Esophagus muscularis mucosa (tissue), 4 donors: ENCODE measurements at places on chromosomes 1 and 21. TPM values are rescaled to one million over a fixed set of nuclear protein-coding genes. Genes with fewer than 3 reads are reported as not detected.

- DNase-seq, result no peak
These were observed 233.8 kb downstream of the RHOU start for GRCh38 chr1:228968891-228969606.

The IRF6 gene
- total RNA-seq, result 1.2 TPM

DNA sequence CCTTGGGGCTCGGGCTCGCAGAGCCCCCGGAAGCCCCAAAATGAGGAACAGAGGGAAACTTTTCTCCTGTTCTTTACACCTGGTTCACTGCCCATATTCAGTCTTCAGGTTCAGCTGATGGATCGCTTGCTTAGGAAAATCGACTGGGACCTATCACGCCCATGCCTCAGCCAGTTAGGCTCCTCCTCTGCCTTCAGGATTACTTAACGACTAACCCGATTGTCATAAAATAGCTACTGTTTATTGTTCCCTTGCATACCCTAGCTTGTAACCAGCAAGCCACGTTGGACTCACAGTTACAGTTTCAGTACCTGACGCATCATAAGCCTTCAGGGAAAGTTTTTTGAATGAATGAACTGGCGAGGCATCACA is 692 bp downstream of the TARDBP start:
- DNase-seq, result no peak

DNA sequence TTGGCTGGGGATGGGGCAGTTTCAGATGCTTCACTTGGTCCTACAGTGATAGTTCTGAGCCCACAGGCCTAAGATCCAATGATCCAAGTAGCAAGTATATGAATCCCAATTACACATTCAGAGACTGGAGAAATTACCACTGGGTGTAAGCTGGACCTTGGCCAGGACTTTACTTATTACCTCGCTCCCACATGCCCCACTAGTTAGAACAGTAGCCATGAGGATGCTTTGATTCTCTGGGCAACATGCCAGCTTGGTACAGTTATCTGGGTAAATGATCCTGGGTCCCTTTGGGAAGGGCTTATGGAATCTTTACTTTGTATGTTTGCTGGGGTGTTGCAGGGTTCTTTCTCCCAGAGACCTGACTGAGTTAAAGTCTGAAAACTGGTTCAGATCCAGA is 5.0 kb upstream of the FCAMR start:
- no peak for DNase-seq

DNA sequence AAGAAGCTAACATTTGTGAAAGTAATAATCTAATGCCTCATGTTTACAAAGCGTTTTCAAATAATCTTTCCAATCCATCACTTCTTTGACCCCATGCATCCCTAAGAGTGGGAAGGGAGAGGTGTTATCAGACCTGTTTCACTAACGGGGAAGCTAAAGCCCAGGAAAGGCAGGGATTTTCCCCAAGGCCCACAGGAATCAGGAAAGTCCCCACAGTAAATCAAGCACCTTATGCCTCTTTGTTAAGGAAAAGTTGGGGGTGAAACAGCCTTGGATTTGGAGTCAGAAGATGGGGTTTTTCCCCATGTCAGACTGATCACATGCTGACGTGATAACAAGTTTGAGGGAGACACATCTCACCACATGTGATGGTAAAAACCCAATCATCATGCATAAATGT is 20.0 kb upstream of the ANGPTL7 start:
- no peak for DNase-seq

The MYOM3 gene
- 0.17 TPM for total RNA-seq

DNA sequence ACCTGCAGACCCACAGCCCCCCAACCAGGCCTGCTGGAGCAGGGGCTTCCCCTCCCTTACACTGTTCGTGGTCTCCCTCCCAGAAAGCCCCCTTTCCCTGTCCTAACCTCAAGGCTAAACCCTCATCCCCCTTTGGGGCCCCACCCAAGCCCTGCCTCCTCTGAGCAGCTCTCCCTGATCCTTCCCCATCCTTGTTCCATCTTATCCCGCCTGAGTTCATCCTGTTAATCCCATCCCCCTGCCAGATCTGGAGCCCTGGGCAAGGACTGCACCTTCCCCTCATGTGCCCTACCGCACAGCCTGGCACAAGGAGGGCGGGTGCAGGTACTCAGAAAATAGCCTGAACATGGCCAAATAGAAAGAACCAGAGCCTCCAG is 6.9 kb upstream of the TNNT2 start:
- DNase-seq, result no peak

- DNase-seq, result peak; percentile 60
These were observed 60.8 kb upstream of the RALGPS2 start for GRCh38 chr1:178664278-178664677.

DNA sequence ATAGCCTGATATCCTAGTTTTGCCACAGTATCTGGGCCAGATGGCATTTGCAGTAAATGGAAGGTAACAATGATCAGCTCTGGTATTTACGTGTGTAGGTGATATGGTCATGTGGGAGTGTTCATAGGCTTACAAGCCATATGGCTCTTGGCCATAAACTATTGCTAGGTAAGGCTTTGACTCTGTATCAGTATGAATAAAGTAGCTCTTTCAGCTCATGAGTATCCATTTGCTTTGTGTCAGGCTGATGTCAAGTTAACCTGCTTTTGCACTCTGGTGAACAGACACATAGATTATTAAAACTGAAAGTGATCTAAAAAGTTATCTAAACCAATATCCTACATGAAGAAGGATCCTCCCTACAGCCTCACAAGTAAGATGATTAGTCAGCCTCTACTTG is 69.0 kb downstream of the DDR2 start:
- DNase-seq, result no peak

The TBX15 gene
- 0.75 TPM for total RNA-seq

DNA sequence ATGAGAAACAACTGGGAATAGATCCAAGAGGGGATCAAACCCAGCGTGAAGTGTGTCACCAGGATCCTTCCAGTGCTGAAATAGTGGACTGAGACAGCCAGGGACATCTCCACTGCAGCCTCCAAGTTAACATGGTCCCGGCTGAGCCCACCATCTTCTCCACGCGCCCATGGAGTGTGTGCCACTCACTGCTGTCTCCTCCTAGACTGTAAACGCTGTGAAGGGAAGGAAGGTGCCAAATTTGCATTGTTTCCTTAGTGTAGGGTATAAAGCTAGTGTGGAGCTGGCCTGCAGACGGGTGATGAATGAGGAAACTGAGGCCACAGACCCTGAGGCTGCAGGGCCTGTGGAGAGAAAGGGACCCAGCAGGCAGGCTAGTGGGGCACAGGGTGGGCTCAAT is 183.6 kb downstream of the FOXD2 start:
- DNase-seq, result peak; percentile 90

The GBP1 gene
- total RNA-seq, result 24.9 TPM

GRCh38 chr1:212053993-212054392 is 18.4 kb downstream of the DTL start:
- DNase-seq, result no peak

The OR2T29 gene
- total RNA-seq, result not detected

The SYT14 gene
- total RNA-seq, result 0.17 TPM

DNA sequence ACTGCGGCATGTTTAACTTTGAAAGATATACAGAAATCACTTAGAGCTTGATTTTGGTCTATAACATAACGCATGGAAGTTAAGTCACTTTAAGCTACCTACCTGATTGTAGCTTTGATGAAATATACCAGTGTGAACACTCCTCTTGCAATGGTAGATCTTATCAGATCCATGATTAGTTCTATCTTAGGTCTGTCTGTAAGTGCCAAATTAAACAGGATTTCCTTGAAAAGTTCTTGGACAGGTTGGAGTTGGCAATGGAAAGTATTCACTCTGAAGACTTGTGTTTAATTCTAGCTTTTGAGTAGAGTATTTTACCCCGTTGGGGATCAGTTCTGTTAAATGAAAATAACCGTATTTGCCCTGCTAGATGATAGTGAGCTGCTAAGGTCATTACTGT is 4.1 kb upstream of the ADGRL4 start:
- no peak for DNase-seq

The FAF1 gene
- total RNA-seq, result 60.6 TPM

The LAMC2 gene
- total RNA-seq, result 15.9 TPM

DNA sequence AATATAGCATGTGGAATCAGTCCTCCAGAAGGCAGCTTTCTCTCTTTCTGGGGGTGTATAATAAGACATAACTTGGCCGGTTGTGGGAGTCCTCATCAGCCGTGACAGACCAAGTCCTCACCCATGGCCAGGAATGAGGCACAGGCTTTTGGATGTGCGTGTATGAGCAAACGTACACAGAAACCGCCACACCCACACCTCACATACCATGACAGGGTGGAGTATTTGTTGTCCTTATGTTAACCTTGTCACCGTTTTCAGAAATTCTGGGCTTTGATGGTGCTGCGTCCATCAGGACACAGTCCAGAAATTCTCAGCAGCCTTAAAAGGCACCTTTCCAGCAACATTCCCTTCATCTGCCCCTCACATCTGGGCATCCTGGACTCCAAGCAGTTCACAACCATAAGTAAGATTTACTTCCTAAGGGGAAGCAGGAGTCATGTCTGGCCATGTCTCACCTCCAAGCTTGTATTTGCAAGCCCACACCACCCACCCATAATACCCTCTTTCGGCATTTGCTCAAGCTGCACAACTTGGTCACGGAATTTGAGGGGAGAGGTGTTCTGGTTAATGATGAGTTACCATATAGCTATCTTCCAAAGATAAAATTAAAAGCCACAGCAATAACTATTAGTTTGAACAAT is 12.4 kb downstream of the C1orf116 start:
- DNase-seq, result peak; percentile 89

The SLAMF9 gene
- total RNA-seq, result not detected

The RLF gene
- 22.9 TPM for total RNA-seq

- no peak for DNase-seq
These were observed 150.9 kb upstream of the C1orf174 start for GRCh38 chr1:4050998-4051397.

The ZNF593OS gene
- total RNA-seq, result not detected

DNA sequence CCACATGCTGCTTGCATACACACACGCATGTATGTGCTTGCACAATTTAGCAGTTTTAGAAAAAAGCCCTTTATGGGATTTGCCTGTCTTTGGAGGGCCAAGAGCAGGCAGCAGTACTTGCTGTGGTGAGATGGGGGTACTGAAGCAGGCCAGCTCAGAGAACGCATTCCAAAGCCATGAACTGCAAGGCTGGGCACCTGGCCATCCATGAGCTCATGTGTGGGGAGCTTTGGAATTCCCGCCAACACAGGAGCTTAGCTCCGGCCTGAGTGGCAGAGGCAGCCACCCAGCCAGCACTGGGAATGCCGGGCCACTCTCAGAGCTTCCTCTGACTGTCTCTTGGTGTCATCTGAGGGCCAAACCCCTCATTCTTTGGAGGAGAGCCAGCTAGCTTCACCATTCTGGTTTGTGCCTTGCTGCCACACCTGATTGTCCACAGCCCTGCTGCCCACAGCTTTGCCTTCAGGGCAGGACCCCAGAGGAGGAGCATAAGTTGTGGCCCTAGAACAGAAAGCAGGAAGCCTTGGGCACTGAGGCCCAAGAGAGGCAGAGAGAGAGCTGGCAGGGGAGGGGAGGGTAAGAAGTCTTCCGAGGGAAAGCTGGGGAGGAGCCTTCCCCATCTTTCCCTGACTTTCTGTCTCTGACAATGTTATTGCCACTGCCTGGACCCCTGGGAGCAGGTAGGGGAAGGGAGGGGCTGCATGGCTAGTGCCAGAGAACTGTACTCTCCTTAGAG is 92.1 kb upstream of the POU3F1 start:
- DNase-seq, result no peak

- no peak for DNase-seq
These were observed 37.2 kb upstream of the MAGOH start for GRCh38 chr1:53275566-53275965.

The FCRLB gene
- 1.3 TPM for total RNA-seq

DNA sequence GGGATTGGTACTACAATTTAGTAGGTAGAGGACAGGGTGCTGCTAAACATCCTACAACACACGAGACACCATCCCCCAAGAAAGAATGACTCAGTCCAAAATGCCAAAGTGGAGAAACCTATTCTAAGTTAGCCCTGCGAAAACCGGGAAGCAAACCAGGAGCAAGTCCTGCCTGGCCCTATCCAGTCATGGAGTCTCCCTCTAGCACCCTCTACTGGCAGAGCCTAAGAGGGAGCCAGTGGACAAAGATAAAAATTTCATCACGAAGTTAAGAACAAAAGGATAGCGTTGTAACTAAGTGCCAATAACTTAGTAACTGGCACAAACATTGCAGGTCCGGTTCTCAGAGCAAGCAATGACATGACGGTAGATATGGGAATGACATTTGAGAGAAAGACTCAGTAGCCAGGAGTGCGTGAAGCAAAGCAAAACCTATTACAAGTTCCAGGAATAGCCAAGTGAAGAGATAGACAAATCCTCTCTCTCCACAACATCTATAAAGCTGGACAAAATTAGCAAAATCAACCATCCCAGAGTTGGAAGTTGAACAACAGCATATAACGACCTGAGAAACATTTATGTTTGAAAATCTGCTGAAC is 383.5 kb downstream of the OMA1 start:
- DNase-seq, result no peak

GRCh38 chr1:82901561-82901960 is 1097.4 kb downstream of the TTLL7 start:
- DNase-seq, result no peak

The LCA5L gene
- 0.83 TPM for total RNA-seq

- no peak for DNase-seq
These were observed 62.5 kb upstream of the TNFSF4 start for GRCh38 chr1:173269490-173270230.

DNA sequence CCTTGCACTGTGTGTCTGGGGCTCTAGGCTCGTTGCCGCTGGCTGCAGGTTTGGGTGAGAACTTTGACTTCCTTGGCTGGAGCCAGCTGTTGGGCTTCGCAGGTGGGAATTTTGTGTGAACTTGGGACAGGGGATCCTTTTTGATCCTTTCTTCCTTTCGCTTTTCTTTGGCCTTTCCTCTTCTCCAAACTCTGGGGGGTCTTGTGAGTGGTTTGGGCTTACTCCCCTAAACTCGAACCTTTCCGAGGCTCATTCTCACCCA is 643 bp downstream of the COQ8A start:
- no peak for DNase-seq

- DNase-seq, result no peak
These were observed 137.8 kb upstream of the KRTAP19-8 start for GRCh38 chr21:31176080-31176551.

The CCDC181 gene
- 0.83 TPM for total RNA-seq

DNA sequence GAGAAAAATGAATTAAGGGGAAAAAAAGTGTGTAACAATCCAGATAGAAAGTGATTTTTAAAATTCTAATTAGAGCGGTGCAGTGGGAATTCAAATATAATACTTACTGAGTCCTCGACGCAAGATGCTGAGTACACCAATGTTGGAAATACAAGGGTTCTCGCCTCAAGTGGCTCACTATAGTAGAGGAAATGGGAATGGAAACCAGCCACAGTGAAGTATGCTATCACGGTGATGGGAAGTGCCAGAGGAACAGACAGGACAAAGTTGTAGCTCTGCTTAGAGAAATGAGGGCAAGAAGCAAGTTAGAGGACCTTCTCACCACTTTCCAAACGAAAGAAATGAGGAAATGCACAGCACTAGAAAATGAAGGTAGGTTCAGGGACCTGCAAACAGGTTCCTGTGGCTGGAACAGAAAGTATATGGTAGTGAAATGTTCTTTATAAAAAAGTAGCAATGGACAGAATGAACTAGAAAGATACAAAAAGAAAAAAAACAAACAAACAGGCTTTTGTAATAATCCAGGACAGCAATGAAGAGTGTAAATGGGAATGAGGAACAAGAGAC is 13.5 kb downstream of the EGLN1 start:
- no peak for DNase-seq

The CA6 gene
- total RNA-seq, result not detected
